Calu3 (cell line): ENCODE measurements at places on chromosomes 16 and 17. TPM values are rescaled to one million over a fixed set of nuclear protein-coding genes. Genes with fewer than 3 reads are reported as not detected.

DNA sequence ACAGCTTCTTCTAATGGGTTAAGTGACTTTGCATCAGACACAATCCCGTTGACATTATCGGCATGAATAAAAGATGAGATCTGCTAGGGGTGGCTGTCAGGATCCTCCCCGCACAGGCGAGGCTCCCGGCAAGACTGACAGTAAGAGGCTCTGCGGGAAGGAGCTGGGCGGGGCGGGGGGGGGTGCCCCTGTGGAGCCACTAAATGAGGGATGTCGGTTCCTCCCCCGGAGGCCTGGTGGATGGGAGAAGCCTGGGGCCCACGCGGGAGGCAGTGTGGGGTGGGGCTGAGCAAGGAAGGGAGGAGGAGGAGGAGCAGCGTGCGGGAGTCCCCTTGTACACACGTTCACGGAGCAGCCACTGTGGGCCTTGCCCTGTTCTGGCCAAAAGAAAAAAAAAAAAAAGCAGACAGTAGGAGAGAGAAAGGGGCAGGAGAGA lies 190.9 kb upstream of the GSE1 start:
- no peak overlapping the region for H3K27ac ChIP-seq
- H3K4me1 ChIP-seq = peaks cover 38% of the 10 kb centered on the region
- peaks cover 57% of the 10 kb centered on the region for H3K27me3 ChIP-seq
- DNase-seq = peak; percentile 25

DNA sequence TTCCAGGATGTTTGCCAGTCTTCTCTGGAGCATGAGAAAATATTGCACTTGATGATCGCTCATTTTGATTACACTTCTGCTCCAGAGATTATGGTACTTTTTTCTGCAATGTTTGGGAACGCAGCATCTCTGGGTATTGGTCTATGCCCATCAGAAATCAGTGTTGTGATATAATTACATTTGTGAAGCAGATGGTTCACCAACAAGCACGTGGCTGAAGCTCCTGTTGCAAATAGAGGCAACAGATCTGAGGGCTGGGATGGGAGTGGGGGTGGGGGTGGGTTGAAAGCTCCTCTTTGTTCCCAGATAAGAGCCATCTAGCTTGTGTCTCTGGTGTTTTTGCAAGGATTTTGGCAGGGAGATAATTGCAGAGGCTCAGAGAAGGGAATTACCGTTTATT lies 252.3 kb downstream of the SHISA9 start:
- H3K4me3 ChIP-seq = no peak overlapping the region
- H3K27me3 ChIP-seq = no peaks in the 10 kb centered on the region
- no peaks in the 10 kb centered on the region for H3K4me1 ChIP-seq
- no peaks in the 10 kb centered on the region for H3K36me3 ChIP-seq

DNA sequence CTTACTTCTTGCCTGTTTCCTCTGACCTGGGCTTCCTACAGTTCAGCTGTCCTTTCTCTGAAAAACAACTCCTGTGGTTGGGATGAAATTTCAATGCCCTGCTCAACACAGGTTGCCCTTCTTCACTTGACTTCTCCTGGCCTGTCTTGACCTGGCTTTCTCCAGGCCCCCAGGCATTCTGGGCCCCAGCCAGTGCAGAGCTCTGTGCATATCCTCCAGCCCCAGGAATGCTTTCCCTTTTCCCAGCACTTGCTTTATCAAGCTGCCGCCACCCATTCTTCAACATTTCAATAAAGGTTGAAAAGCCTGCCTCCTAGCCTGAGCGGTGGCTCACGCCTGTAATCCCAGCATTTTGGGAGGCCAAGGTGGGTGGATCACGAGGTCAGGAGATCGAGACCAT lies 10.8 kb downstream of the ODAD4 start:
- no peaks in the 10 kb centered on the region for H3K4me1 ChIP-seq
- DNase-seq = no peak
- H3K36me3 ChIP-seq = no peaks in the 10 kb centered on the region
- no peak overlapping the region for H3K4me3 ChIP-seq

DNA sequence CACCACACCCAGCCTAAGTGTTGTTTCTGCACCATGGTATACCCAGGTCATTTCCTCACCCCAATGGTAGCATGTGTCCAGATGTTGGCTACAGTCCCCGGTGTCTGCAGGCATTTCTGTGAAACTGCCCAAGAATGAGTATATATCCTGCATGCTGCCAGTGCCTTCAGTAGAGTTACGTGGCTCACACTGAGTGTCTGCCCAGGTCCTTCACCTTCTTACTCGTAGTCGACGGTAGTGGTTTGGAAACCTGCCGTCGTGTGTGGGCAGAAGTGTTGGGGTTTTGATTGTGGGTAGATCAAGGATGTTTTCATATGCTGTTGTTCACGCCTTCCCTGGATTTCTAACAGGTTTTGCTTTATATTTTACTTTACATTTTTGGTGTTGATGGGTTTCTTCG lies 16.8 kb downstream of the TCF25 start:
- H3K36me3 ChIP-seq = peaks cover 92% of the 10 kb centered on the region
- DNase-seq = no peak
- no peaks in the 10 kb centered on the region for H3K27me3 ChIP-seq
- no peaks in the 10 kb centered on the region for H3K4me1 ChIP-seq
- no peak overlapping the region for H3K4me3 ChIP-seq
- no peak overlapping the region for H3K27ac ChIP-seq

- H3K36me3 ChIP-seq = peaks cover 49% of the 10 kb centered on the region
- H3K4me1 ChIP-seq = peaks cover 23% of the 10 kb centered on the region
- peak overlapping the region; percentile 85 for H3K4me3 ChIP-seq
- no peaks in the 10 kb centered on the region for H3K27me3 ChIP-seq
- peak overlapping the region; percentile 70 for H3K27ac ChIP-seq
Measured at GRCh38 chr17:28812748-28813377, 29.7 kb downstream of the FAM222B start.

- no peaks in the 10 kb centered on the region for H3K27me3 ChIP-seq
- H3K4me3 ChIP-seq = no peak overlapping the region
- no peak overlapping the region for H3K27ac ChIP-seq
- no peaks in the 10 kb centered on the region for H3K36me3 ChIP-seq
- H3K4me1 ChIP-seq = peaks cover 24% of the 10 kb centered on the region
- DNase-seq = no peak
Measured at GRCh38 chr17:67633751-67634211, 84.0 kb upstream of the NOL11 start.

DNA sequence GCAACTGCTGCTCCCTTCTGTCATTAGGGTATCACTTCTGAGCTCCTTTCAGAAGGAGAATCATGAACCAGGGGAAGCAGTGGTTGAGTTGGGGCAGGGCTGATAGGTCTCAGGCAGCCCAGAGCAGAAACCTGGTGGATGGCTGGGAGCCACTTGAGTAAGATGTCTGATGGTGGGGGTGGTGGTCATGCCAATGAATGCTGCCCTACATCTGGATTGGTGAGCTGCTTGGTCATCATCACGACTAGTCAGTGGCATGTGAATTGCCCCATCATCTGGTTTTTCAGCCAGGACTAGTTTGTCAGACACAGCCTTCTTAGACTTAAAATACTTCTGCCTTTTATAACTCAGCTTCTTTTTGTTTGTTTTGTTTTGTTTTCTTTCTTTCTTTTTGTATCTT lies 2.6 kb downstream of the GID4 start:
- no peak overlapping the region for H3K27ac ChIP-seq
- no peaks in the 10 kb centered on the region for H3K27me3 ChIP-seq
- DNase-seq = no peak

DNA sequence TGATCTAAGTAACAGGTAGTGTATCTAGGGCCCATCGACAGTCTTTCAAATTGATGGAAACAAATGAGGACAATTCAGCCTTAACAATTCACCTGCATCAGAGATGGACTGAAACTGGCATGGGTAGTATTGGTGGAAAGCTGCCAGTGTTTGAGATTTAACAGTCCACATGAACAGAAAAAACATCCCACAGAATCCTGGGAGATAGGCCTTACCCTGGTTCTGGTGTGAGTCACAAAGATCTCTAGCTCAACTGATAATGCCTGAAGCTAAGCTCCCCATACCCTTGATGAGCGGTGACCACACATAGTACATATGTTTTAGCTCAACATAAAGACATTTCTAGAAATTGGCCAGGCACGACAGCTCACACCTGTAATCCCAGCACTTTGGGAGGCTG lies 21.9 kb downstream of the CRK start:
- H3K27ac ChIP-seq = no peak overlapping the region
- H3K4me3 ChIP-seq = no peak overlapping the region
- no peak for DNase-seq
- H3K36me3 ChIP-seq = peaks cover 25% of the 10 kb centered on the region
- no peaks in the 10 kb centered on the region for H3K4me1 ChIP-seq

- no peaks in the 10 kb centered on the region for H3K27me3 ChIP-seq
- H3K4me1 ChIP-seq = no peaks in the 10 kb centered on the region
- H3K27ac ChIP-seq = no peak overlapping the region
- peaks cover 4% of the 10 kb centered on the region for H3K36me3 ChIP-seq
Measured at GRCh38 chr17:57655553-57655952, 89.5 kb downstream of the CCDC182 start.

- no peaks in the 10 kb centered on the region for H3K36me3 ChIP-seq
- no peaks in the 10 kb centered on the region for H3K27me3 ChIP-seq
- H3K27ac ChIP-seq = peak overlapping the region; percentile 44
- H3K4me1 ChIP-seq = no peaks in the 10 kb centered on the region
- no peak overlapping the region for H3K4me3 ChIP-seq
Measured at GRCh38 chr16:68665501-68665900, 20.4 kb downstream of the CDH3 start.

The TLCD1 gene
- 44.9 and 49.3 TPM in 2 replicates for total RNA-seq

DNA sequence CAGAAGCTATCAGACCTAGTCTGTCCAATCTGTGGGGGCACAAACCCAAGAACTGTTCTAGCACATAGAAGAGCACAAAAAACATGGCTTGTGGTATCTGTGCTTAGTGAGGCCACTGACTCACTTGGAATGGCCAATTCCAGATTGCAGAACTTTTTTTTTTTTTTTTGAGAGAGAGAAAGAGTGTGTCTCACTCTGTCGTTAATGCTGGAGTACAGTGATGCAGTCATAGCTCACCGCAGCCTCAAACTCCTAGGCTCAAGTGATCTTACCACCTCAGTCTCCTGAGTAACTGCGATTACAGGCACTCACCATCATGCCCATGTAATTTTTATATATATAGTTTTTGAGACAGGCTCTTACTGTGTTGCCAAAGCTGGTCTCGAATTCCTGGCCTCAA lies 77.2 kb upstream of the CLEC3A start:
- no peaks in the 10 kb centered on the region for H3K4me1 ChIP-seq
- no peak overlapping the region for H3K27ac ChIP-seq
- H3K4me3 ChIP-seq = no peak overlapping the region
- H3K27me3 ChIP-seq = peaks cover 26% of the 10 kb centered on the region
- no peaks in the 10 kb centered on the region for H3K36me3 ChIP-seq

DNA sequence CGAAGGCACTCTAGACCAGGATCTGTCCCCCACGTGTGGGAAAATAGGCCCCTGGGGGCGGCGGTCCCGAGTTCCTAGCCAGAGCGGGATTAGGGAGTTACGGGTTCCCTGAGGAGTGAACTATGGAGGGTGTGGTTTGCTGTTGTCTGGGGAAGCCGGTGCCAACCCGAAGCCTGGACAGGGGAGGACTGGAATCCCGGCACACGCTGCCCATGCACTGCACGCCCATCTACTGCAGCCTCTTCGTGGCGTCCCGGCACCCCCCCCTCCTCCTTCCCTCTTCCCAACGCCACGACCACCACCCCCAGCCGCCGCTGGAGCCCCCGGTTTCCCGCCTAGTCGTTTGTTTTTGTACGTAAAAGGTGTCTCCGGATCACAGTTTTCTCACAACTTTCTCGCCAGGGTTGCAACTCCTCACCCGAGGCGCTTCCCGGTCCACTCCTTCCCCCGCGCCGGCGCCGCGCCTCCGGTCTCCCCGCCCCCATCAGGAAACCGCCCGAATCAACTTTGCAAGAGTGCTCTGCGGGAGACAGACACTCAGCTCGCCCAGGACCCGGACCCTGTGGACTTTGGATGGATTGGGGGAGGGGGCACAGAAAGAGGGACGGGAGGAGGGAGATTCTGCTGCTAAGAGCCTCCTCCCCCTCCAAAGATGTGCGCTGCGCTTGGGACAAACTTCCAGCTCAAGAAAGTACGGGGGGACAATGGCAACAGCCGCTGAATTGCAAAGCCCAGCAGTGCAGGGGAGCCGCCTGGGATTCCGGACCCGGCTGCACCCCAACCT lies 1.4 kb upstream of the LHX1 start:
- H3K4me3 ChIP-seq = peak overlapping the region; percentile 74
- peaks cover 56% of the 10 kb centered on the region for H3K4me1 ChIP-seq
- peaks cover 18% of the 10 kb centered on the region for H3K36me3 ChIP-seq
- peak overlapping the region; percentile 4 for H3K27ac ChIP-seq
- peaks cover 100% of the 10 kb centered on the region for H3K27me3 ChIP-seq
- peak; percentile 72 for DNase-seq

DNA sequence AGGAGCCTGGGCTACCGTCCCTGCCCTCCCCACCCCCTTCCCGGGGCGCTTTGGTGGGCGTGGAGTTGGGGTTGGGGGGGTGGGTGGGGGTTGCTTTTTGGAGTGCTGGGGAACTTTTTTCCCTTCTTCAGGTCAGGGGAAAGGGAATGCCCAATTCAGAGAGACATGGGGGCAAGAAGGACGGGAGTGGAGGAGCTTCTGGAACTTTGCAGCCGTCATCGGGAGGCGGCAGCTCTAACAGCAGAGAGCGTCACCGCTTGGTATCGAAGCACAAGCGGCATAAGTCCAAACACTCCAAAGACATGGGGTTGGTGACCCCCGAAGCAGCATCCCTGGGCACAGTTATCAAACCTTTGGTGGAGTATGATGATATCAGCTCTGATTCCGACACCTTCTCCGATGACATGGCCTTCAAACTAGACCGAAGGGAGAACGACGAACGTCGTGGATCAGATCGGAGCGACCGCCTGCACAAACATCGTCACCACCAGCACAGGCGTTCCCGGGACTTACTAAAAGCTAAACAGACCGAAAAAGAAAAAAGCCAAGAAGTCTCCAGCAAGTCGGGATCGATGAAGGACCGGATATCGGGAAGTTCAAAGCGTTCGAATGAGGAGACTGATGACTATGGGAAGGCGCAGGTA lies 762 bp downstream of the CDK12 start:
- peak overlapping the region; percentile 79 for H3K4me3 ChIP-seq
- H3K4me1 ChIP-seq = peaks cover 20% of the 10 kb centered on the region
- DNase-seq = peak; percentile 65
- H3K27me3 ChIP-seq = no peaks in the 10 kb centered on the region

The ASPA gene
- total RNA-seq = not detected in 2 replicates

DNA sequence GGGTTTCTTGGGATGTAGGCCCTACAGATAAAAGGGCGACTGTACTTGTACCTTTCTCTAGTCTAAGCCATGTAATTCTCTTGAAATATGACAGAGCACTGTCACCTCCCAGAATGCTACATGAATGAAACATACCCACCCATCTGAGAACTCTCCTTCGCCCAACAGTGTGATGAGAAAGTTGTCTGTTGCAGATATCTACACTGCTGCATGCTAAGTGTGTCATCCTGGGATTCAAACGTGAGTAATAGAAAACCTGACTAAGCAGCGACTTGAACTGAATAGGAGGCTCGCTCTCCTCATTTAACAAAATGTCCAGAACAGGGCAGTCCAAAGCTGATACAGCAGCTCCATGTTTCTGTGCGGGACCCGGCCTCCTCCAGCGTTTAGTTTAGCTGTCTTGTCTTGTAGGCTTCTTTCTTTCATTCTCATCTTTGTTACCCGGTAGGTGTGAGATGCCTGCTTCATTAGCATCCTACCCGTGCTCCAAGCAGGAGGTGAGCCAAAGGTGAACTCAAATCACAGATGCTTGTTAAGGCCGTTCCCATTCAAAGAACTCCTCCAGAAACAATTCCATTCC lies 211.9 kb downstream of the PRKCA start:
- no peak overlapping the region for H3K27ac ChIP-seq
- H3K36me3 ChIP-seq = peaks cover 30% of the 10 kb centered on the region
- H3K27me3 ChIP-seq = no peaks in the 10 kb centered on the region
